ENCODE measurements at places on chromosomes 13 and 19.
A peak's percentile ranks its signal among the peaks of the same experiment; 100 is the strongest.

DNA sequence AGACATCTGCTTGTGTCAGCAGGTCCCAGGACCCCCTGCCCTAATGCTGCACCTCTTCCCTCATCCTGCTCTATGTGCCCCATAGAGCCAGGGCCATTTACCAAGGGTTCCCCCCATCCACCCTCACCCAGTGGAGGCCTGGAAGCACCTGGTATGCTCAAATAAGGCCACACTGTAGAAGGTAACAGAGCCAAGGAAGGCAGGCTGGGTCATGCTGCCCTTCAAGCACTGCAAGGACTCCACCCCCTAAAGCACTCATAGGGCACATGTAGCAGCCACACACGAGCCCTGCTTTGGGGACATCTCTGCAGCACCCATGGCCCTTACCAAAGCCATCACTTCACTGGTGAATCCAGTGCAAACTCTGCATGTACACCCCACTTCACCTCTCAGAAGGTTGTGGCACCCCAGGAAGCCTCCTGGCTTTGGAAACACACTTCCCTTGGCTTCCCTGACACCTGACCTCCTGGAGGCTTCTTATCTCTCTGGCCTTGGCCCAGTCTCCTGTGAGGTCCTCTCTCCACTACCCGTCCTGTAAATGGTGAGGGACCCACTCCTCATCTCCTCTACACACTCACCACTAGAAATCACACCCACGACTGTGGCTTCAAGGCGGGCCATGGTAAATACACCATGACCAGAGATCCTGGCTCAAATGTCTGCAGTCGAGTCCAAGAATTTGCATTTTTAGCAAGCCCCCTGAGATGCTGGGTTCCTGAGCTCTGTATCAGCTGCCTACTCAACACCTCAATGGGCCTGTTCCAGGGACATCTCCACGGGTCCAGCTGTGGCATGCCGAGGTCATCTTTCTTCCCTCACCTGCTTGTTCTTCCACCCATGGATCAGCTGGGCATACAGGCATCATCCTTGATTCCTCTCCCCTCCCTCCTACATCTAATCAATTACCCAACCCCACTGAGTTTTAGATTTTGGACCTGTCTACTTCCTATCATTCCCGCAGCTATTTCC, 80.9 kb upstream of the DOCK9 start:
- DNase-seq: no peak

GRCh38 chr19:40659566-40659965, 30.9 kb downstream of the NUMBL start:
- no peak for DNase-seq

GRCh38 chr19:6376512-6377190, 918 bp upstream of the PSPN start:
- no peak for DNase-seq

DNA sequence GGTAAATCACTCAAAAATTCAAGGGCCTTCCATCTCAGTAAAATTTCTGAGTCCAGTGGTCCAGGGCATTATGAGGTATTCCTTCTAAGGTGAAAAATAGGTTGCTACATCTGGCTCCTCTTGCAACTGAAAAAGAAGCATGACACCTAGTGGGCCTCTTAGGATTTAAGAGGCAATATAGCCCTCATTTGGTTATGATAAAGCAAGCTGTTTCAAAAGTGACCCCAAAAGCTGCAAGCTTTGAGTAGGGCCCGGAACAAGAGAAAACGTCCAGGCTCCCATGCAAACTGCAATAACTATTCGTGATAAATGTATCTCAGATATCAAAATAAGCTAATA, 1910.2 kb upstream of the PRR20A start:
- DNase-seq: no peak

- no peak for DNase-seq
These were observed 19.4 kb downstream of the BRCA2 start for GRCh38 chr13:32334671-32335070.

- DNase-seq: no peak
These were observed 1.2 kb upstream of the KATNAL1 start for GRCh38 chr13:30308548-30308947.

DNA sequence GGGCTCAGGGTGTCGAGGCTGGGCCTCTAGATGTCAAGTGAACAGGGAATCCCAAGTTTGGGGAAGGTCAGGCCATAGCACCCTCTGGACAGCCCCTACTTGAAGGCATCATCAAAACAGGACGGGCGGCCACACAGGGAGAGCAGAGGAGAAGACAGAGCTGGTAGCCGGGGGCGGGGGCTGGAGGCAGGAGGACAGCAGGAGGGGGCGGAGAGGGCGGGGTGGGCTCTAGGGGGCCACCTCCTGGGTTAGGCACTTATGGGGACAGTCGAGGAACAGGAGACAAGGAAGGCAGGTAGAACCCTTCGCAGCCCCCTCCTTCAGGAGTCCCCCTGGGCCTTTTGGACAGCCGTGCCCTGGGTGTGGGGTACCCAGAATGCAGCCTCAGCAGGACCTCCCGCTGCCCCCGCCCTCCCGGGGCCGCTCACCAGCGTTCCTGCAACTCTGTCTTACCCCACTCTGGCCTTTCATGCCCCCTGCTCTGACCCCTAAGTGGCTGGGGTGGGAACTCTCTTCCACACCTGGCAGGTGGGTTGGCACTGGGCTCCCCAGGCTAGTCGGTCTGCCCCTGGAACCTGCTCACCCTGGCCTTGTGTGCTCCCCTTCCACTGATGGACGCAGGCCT, 5.8 kb downstream of the SSBP4 start:
- no peak for DNase-seq

DNA sequence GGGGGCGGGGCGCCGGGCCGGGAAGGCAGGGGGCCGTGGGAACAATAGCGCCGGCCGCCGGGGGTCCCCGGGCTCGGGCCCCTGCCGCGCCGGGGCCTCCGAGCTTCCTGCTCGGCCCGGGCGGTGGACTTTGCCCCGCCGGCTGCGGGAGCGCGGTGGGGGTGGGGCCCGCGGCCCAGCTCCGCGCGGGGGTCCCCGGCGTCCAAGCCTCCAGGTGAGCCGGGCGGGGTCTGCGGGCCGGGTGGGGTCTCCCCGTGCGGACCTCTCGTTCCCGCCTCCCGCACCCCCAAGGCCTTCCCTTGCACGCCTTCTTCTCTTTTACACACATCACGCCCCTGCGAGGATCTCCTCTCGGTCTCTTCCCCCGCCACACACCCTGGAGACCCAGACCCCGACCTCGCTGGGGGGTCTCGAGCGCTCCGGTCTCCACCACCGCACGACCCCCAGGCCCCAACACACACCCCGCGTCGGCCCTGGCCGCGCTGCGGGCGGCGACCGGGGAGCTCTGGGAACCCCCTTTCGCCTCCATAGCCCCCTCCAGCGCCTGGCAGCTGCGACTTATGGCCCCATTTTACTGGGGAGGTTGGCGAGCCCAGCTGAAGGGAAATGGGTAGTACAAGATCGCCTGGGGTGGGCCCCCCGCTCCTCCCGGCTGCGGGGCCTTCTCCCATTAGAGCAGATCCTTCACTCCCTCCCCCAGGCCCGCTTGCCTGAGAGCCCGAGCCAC, 711 bp downstream of the CAMSAP3 start:
- no peak for DNase-seq

DNA sequence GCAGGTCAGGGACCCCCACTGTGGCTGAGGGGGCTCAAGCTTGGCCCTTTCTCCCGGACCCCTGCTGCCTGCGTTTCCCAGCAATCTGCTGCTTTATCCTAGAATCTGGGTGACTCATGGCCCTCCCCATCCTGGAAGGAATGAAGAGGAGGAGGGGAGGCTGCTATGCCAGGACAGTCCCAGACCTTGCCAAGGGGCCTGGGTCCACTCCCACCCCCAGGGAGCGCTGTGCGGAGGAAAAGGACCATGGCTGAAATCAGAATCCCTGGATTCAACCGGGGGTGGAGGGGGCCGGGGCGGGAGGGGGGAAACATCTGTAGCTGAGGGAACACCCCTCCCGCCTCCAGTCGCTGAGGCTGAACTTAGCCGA, 20.5 kb downstream of the ZNF114 start:
- DNase-seq: no peak

DNA sequence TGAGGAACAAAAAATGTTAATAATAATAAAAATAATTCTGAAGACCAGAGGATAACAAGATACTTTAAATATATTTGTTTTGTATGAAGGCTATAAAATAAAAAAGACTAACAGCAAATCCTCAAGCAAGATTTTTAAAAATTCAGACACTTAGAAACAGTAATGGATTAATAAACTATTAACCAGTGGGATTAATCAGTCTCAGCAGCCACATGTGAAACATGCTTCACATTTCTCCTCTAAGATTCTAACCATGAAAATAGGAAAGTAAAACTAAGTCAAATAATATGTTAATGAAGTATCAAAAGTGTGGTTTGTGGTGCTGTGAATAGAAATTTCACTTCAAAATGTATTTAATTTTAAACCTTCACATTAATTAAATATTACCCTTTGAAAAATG, 57.4 kb downstream of the KCNRG start:
- no peak for DNase-seq

- DNase-seq: no peak
These were observed 152.1 kb downstream of the KCNRG start for GRCh38 chr13:50167224-50167947.

DNA sequence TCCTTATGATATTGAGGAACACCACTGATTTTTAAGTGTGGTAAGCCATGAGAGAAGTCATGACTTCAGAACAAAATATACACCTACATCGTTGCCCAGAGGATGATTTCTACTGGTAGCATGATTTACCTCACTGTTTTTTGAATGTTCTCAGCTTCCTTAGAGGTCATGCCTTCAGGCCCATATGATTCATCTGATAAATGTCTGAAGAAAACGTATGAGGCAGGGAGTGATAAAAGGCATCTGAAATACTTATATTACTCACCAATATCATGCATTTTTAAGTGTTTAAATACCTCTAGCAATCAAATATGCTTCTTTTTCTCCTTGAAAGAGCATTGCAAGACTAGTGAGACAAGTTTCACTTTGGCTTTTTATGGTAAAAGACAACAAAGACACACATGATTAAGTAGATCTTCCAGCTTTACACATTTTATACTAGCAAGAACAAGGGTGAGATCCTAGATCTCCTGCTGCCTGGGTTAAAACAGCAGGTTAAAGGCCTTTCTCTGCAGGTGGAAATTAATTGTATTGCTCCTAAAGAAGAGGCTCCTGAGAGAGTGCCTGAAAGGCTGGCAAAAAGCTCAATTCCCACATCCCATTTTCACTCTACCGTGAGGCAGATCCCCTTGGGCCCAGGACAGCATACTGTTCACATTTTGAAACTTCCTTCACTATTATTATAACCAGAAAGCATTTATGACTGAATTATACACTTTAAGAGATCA, 432.4 kb downstream of the SLITRK1 start:
- DNase-seq: no peak

GRCh38 chr19:1410136-1410786, 2.9 kb downstream of the DAZAP1 start:
- DNase-seq: no peak

DNA sequence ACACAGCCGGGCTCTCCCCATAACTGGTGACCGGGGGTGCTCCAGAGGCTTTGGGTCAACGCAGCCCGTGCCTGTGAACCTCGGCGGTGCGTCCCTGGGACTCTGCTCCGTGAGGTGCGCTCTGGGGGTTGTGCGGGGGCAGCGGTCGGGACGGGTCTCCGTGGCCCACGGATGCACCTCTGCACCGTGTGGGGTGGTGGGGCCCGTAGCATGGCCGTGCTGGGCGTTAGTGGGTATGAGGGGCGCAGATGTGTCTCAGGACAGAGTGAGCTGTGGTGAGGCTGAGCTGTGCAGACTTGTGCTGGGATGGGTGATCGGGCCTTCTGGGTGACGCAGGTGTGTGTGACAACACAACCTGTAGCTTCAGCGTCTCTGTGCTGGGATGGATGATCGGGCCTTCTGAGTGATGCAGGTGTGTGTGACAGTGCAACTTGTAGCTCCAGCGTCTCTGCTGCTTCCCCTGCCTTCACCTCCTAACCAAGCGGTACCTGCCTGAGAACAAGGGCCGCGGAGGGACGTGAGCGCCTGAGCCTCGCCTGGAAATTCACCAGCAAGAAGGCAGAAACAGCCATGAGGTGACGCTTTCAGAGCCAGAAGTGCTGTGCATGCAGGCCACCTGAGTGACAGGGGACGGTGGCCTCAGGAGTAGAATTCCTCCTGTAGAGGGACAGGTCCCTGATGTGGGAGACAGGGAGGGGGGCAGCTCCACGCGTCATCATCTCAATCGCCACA, 599 bp downstream of the ZNF331 start:
- DNase-seq: no peak

DNA sequence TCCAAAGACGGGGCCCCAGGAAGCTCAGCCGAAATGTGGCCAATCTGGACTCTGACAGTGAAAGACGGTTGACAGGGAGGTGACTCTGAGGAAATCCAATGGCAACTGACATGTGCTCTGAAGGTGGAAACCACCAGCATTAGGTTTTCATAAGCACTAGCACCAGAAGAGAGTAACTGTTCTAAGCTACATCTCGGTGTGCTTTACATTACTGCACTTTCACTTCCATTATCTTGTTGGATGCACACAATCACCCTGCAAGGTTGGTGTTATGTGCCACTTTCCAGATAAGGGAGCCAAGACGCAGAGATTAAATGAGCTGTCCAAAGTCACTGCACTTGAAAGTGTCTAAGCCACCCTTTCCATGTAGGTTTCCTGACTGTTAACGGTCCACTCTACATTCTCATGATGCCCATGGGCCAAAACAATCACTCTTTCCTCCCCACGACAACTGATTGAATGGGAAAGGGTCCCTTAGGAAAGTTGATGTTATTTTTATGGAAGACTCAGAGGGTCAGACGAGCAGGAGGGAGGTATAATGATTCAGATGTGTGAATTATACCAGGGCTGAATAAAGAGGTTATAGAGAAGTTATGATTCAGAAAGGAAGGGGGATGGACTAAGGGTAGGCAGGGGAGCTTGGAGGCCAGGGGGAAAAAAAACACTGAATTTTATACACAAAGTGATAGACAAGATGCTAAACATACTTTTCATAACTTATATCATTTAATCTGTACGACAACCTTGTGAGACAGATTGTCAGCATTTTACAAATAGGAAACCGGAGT, 52.8 kb downstream of the RUBCNL start:
- DNase-seq: no peak

GRCh38 chr19:58227964-58228584, 640 bp upstream of the ZNF544 start:
- no peak for DNase-seq

GRCh38 chr13:91248249-91248648, 99.2 kb upstream of the MIR17HG start:
- DNase-seq: no peak

GRCh38 chr19:39432677-39433025, 3.1 kb downstream of the RPS16 start:
- DNase-seq: no peak

- peak; percentile 34 for DNase-seq
These were observed at the start of gene HSH2D for GRCh38 chr19:16143399-16144215. Gene HSH2D (plus strand): TSS chr19:16143685. CDS start chr19:16148751, 5,066 bp downstream.

DNA sequence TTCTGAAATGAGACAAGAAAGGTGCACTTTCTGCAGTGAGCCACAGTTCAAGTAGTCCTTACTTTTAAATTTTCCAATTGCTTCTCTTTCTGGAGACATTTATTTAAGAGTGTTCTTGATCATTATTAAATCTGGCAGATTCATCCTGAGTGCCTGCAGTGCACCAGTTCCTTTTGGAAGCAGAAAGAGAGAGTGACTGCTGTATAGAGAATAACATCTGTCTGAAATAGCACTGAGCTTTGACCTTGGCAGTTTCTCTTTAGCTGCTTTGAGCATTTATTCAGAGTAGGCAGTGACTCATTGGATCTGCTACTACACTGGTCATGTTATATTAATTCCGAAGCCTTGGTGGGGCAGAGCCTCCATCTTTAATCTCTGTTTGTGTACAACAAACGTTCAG, 1373.7 kb downstream of the PCDH9 start:
- no peak for DNase-seq

Data from activated CD4-positive, alpha-beta T cell treated with anti-CD3 and anti-CD28 coated beads for 24 hours (primary cell).